Renal cortex interstitium (tissue), 15 donors: ENCODE measurements at places on chromosomes 5 and 9. TPM values are rescaled to one million over a fixed set of nuclear protein-coding genes. Genes with fewer than 3 reads are reported as not detected.
A peak's percentile ranks its signal among the peaks of the same experiment; 100 is the strongest.

GRCh38 chr5:154842689-154843530 is 7.5 kb downstream of the FAXDC2 start:
- no peak for DNase-seq

GRCh38 chr9:5838884-5839571 is 6.1 kb upstream of the ERMP1 start:
- DNase-seq: no peak

DNA sequence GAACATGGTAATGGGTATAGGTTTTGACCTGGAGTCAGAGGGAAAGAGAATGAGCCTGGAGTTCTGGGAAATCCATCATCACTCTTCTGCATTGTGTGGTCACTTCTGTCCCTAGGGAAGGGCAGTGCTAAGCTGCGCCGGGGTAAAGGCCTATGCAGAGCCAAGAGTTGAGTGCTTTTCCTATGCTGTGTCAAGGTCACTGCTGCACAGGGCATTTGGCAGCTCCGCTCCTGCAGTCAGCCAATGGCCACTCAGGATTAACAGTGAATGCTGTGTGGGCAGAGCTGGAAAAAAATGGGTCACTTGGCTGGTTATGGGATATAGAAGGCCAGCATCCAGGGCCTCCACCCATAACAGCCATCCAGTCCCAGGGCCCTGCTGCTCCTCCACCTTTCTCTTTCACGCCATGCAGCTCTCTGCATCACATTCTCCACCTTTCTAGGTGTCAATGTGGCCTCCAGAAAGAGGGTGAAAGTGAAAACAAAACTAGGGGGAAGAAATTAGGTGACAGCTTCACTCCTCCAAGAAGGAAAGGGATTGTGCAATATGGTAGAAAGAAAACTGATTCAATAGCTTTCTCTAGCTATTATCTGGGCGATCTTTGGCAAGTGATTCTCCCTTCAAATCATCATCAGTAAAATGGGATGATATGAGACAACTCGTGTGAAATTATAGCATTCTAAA is 279.3 kb upstream of the ANKRD55 start:
- DNase-seq: no peak

GRCh38 chr9:92138157-92138959 is 23.1 kb upstream of the SPTLC1 start:
- peak; percentile 47 for DNase-seq

Gene NEURL1B
- polyA plus RNA-seq: 14.7 TPM

Gene NDST1
- 65.6 TPM for polyA plus RNA-seq

DNA sequence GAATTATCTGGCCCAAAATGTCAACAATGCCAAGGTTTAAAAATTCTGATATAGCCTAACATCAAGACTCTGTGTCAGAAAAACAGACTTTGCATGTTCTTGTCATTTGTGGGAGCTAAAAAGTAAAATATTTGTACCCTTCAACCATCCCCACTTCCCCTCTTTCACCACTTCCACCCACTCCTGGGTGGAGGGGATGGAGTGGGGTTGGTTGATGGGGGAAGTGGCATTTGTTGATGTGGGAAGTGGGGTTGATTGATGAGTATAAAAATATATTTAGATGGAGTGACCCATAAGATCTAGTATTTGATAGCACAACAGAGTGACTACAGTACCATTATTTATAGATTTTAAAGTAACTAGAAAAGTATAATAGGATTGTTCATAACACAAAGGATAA is 55.0 kb upstream of the C9orf72 start:
- DNase-seq: no peak

- no peak for DNase-seq
These were observed 121.2 kb downstream of the CEMIP2 start for GRCh38 chr9:71647094-71647591.

DNA sequence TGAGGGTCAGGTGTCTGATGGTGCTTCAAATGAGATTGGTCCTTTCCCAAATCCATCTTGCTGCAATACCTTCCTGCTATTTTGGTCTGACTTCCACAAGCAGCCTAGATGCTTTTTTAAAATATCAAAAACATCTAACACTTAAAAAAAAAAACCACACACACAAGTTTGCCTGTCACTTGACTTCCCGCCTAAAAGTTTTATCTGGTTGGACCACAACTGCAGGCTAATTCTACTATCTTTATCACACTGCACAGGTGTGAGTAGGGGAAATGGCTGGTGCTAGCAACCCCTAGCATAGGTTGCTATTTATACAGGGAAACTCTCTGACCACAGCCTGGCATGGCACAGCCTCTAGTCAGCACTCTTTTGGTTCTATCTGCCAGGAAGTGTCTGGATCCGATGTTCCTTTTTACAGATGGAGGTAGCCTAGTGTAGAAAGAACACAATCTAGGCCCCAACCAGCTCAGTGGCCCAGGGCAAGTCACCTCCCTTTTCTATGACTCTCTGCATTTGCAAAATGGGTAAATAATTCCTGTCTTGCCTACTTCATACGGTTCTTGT is at the start of gene HEMGN:
Gene HEMGN, minus strand, starts transcription at position 92 of the 564 bp plus-strand sequence. Its CDS starts 36 bp downstream, at position 56.
- DNase-seq: no peak

Gene PCDHA12
- polyA plus RNA-seq: 0.11 TPM

- DNase-seq: no peak
These were observed 1.7 kb upstream of the SLC34A1 start for GRCh38 chr5:177382423-177383029.

GRCh38 chr5:1470762-1471211 is 25.5 kb upstream of the SLC6A3 start:
- no peak for DNase-seq

- DNase-seq: no peak
These were observed 1096.0 kb downstream of the DTWD2 start for GRCh38 chr5:117892360-117892759.

DNA sequence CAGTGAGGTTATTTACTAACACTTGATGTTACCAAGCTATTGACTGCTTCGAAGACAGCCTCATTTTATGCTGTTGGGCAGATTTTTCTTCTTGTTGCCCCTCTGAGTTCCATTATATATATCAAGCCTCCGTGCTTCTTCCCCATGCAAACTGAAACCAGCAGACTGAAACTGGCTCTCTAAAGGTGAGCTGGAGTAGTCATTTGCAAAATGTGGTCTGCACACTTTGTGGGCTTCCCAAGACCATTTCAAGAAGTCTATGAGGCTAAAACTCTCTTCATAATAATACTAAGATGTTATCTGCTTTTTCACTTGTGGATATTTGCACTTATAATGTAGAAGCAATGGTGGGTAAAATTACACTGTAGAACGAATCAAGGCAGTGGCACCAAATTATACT is 13.9 kb downstream of the SLC36A1 start:
- no peak for DNase-seq

Gene ATP10B
- 0.89 TPM for polyA plus RNA-seq

GRCh38 chr9:137494550-137495351 is 35.6 kb upstream of the NSMF start:
- DNase-seq: no peak

GRCh38 chr5:177301503-177302165 is 1.9 kb downstream of the RAB24 start:
- DNase-seq: no peak

Gene GARIN3
- not detected for polyA plus RNA-seq

DNA sequence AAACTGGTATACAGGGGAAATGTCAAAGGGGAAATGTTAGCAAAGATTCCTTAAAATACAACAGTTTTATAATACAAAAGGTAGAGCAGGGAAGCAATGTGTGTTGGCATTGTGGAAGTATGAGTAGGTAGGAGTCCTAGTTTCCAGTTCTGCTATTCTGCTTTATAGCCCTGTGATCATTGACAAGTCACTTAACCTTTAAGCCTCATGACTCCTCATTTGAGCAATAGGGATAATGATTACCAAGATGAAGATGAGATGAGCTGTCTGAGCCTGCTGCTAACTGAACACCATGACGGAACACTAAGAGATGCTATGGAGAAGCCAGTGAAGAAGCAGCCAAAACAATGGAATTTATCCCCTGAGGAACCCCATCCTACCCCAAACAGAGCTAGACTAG is 251.7 kb downstream of the PAPPA start:
- DNase-seq: no peak

GRCh38 chr5:13503017-13503416 is 441.5 kb downstream of the DNAH5 start:
- no peak for DNase-seq

GRCh38 chr9:20331095-20331685 is 291.1 kb downstream of the MLLT3 start:
- no peak for DNase-seq
